ENCODE measurements at places on chromosomes 13 and 19. TPM values are rescaled to one million over a fixed set of nuclear protein-coding genes. Genes with fewer than 3 reads are reported as not detected.

KCNN1 gene
- not detected for total RNA-seq

GRCh38 chr13:106738186-106738678 is 170.3 kb upstream of the ARGLU1 start:
- no peak for DNase-seq

DNA sequence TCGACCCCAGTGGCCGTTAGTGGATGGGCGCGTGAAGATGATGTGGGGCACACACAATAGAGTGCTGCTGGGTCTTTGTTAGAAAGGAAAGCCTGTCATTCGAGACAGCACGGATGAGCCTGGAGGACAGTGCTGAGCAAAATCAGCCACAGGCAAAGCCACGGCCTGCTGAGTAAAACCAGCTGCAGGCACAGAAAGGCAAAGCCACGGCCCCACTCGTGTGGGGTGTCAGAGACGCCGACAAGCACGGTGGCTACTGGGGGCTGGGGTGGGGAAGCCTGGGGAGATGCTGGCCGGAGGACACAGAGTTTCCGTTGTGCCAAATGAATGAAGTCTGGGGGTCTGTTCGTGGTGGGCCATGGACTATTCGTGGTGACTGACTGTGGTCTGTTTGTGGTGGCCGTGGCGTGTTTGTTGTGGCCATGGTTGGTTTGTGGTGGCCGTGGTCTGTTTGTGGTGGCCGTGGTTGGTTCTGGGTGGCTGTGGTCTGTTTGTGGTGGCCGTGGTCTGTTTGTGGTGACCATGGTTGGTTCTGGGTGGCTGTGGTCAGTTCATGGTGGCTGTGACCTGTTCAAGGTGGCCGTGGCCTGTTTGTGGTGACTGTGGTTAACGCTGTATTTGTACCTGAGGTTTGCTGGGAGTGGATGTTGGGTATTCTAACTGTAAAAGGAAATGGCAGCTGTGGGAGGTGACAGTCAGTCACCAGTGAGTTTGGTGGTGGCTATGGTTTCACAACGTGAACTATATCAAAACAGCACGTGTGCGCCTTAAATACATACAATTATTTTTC is 36.3 kb downstream of the MCF2L start:
- no peak for DNase-seq

- no peak for DNase-seq
These were observed 8.7 kb upstream of the NBEA start for GRCh38 chr13:34933349-34933748.

COX6B1 gene
- total RNA-seq, result 471 TPM

DNA sequence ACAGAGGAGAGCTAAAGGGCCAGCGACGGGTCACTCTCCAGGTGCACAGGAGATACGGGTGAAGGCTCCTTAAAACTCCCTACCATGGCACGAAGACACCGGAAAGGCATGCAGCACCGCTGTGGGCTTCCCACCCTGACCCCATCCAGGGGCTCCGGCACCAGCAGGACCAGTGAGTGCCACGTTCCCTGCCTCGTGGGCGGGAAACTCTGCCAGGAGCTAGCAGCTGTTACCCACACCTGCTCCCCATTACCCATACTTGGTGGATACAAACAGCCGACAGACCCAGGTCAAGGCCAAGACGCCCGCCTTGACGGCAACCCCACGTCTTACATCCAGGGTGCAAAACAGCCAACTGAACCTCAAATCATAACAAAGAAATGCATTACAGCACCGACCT is 56.7 kb downstream of the GNG7 start:
- DNase-seq, result no peak

DNA sequence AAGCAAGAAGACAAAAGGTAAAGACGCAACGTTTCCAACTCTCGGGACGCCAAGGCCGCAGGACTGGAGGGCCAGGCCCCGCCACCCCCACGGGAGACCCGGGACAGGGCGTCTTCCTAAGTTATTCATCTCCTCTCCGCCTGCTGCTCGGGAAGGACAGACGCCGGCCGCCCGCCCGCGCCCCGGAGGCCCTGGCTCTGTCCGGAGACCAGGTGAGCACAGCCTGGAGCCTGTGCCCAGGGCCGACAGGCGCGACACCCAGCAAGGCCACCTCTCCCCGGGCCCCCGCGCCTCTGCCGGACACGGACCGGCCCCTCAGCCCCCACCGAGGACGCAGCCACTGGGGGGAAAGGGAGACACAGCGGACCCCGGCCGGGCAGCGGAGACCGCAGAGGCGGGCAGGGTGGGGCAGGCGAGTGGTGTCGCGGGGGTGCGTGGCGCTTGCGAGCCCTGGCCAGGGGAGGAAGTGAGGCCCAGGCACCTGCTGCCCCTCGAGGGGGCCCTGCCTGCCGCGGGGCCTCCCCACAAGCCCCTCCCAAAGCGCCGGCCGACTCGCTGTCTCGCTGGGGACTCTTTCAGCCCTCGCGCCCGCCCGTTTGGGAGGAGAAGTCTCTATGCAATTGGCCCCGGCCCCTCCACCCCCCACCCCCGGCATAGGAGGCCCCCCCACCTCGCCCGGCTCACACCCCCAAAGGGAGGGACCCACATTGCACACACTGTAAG is 17.2 kb downstream of the SMIM24 start:
- no peak for DNase-seq

DNA sequence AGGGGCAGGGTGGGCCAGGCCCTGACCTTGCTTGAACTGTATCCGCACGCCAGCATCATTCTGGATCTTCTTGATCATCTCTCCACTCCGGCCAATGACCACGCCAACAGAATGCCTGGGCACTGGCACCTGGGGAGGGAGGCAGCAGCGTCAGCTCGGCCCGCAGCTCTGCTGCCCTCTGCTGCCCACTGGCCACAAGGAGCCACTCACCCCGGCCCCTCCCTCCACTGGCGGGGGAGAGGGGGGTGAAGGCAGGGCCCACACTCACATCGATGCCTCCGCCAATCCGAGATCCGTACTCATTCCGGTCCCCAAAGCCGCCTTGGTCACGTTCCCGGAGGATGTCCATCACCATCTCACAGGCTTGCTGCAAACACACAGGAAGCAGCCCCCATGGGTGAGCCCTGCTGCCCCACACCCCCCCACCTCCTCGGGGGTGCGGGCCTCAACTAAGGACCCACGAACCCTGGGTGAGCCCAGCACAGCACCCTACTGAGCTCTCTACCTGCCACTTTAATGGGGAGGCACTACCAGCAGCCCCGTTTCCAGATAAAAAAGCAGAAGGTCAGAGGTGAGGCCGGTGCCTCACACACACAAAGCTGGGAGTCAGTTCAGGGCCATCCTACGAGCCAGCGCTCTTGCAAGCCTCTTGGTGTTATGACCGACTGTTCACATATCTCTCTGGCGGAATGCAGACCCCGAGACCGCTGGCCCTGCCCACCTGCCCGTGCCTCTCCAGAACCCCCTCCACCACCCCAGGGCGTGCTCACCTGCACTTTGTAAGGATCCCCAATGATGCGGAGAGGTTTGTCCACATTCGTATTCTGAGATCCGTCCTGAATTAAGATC is 6.7 kb downstream of the KHSRP start:
- no peak for DNase-seq

DNA sequence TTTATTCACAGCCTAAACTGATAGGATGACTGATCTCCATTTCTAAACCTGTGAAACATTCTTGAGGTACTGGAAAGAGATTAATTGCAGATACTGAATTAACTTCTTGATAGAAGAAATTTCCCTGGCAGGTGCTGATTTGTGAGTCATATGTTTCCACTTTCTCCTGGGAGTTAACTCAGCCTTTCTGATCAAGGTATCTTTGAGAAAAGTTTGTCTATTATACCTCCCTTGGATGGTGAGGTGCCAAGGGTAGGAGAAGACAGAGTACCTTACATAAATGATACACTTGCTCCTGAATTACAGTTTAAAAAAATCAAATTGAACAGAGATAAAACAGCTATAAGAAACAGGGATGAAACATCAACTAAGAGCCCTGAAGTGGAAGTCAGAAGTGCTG is 123.0 kb downstream of the RGCC start:
- DNase-seq, result no peak

GRCh38 chr13:111001636-111002035 is 86.8 kb upstream of the ANKRD10 start:
- no peak for DNase-seq
